ENCODE measurements at places on chromosomes 4 and X.
A peak's percentile ranks its signal among the peaks of the same experiment; 100 is the strongest.

DNA sequence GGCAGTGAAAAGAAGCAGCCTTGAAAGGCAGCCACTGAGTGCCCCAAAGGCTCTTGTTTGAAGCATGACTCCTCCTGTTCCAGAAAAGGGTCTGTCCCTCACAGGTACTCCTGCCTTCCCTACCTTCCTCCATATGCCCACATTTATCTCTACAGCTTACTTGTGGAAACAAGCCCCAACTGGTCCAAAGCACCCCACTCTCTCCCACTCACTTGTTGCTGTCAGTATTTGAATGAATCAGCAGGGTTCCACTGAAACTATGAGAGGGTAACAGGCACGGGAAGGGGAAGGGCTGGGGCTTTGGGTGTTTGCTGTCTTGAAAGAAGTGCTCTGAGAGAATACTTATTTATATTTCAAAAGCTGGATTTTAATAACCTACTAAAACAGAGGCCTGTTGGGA, 34.9 kb downstream of the GPR143 start:
- no peak for DNase-seq

DNA sequence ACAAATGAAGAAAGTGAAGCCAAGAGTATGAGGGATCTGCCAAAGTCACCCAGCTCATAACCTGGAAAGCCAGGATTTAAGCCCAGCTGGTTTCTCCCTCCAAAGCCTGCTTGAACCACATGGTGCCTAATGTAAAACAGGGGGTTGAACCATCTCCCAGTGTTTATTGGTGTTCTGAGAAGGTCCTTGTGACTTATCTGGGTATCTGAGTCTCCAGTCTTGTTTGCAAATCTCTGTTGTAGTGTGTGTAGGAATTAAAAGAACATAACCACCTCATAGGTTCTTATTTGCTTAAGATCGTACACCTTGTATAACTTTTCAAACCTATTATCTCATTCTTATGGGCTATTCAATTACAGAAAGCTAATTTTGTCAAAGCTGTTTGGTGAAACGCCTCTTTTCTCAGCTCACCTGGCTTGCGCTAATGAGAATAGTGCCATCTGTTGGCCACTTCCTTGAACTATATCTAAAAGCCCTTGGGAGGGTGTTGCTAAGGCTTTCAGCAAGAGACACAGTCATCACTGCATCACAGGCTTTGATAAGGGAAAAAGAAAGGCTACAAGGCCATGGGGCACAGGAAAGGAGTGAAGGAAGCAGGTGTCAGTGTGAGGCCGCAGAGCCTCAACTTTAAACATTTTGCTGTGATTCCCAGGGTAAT, 34.0 kb downstream of the ETDB start:
- DNase-seq, result peak; percentile 67

DNA sequence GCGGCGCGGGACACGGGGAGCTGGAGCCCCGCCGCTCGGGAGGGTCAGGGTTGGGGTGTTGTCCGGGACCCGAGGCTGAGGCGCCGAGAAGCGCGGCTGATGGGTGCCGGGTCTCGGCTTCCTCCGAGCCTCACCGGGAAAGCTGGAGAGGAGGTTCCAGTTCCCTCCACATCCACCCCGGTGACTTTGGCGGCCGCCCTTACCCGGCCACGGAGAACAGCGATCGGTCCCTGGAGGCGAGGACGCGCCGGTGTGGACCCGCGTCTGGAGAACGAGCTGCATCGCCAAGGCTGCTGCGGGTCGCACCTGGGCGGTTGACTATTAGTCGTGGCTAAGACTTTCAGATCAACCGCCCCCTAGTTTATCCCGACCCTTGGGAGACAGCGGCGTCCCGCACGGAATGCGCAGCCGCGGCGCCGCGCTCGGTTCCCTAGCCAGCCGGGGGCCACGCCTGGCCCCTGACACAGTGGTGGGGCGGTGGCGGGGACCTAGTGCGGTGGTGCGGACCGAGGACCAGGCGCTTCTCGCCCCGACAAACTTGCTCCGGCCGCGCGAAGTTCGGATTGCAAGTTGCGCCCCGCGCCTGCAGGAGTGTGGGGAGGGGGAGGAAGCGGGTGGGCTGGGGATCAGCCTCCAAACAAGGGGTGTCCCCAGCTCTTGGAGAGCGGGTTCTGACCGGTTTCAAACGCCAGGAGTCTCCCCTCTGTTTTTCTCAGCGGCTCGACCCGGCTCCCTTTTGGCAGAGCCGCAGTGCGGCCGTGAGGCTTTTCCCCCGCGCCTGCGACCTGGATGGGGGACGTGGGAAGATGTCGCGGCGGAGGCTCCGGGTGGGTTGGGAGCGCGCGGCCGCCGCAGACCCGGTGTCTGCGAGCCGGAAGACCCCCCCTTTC, 568 bp downstream of the FHDC1 start:
- DNase-seq, result no peak

- no peak for DNase-seq
Observed at GRCh38 chr4:91830681-91831395, 472.9 kb upstream of the GRID2 start.

DNA sequence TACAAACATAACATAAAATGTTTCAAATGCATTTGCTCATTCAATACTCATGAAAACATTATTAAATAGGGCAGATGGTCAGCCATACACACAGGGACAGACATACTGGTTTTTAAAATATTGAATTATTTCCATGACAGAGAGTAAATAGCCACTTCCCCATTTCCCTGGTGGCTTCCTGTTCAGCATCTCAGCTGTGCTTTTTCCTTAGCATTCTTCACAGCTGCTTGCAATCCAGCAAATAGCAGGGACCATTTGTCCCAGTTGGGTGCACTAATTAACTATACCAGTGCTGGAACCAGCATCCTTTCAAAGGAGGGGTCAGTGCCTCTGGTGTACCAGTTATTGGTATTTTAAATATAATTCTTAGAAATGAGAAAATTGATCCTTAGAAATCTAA, 964.7 kb downstream of the RAB28 start:
- DNase-seq, result no peak

DNA sequence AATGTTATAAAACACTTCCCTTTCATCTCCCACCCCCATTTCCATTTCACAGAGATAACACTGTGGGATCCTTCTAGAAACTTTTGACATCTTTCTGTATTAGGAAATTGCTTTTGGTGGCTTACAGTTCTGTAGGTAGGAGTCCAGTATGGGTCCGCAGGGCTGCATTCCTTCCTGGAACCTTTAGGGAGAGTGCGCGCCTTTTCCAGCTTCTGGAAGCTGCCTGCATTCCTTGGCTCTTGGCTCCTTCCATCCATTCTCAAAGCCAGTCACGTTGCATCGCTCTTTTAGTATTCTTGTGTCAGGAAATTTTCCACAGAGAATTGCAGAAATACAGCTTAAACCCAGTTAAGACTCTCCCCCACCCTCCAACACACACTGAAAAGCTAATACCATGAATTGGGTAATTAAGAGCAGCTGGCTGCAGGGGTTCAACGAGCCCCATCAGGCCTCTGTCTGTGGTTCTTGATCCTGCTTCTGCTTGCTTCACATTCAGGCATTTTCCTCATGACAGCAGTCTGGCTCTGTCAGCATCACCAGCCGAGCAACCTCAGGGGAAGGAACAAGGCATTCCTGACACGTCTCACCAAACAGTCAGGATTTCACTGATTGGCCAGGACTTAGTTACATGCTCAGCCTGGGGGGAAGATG, 48.8 kb downstream of the SEPTIN11 start:
- no peak for DNase-seq

GRCh38 chr4:188409851-188410250, 270.6 kb downstream of the TRIML1 start:
- no peak for DNase-seq

DNA sequence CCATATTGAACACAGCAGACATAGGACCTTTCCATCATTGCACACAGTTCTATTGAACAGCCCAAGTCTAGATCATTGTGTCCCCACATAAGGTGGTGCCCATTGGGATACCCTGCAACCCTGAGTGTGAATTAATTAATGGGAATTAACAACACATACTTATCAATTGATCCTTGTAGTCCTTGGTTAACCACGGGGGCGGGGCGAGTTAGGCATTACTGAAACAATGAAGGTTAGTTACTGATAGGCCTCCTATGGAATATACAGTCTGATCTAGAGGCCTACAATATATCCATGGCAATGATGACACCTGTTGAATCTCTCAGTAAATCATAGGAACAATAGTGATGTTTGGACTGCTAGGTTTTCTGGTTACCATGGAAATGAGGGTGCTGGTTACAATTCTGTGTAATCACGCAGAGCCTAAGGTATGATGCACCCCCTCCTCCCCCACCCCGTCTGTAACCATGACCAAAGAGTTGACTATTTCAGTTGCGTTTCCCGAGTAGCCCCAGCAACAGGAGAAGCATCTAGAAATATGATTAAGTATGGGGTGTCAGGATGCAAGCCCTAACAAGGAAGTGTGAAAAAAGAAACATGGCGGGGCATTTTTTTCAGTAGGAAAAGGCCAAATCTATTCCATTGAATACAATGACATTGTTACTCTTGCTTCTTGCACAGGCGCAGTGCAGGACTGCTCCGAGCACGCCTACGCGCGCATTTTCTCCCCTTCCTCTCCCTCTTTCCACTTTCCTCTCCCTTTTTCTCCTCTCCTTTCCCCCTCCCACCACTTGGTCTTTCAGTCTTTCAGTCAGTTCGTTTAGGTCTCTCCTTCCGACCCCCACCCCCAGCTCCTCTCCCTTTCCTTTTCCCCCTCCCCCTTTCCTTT, 677 bp upstream of the NONO start:
- no peak for DNase-seq

DNA sequence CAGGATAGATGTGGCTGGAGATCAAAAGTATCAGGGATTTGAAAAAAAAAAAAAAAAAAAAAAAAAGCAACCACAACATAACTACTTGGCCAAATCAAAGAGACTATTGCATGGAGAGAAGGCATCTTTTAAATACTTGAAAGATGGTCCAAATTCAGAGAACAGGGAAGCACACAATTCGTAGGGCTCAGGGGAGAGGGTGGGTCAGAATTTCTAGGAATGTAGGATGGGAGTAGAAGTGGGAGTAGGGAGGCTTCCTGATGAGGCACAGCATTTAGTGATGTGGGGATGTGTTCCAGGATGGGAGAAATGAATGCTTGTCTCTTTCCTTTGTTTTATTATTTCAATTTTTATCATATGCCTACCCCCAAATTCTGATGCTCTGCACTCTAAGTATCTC, 36.3 kb downstream of the RTL3 start:
- no peak for DNase-seq

DNA sequence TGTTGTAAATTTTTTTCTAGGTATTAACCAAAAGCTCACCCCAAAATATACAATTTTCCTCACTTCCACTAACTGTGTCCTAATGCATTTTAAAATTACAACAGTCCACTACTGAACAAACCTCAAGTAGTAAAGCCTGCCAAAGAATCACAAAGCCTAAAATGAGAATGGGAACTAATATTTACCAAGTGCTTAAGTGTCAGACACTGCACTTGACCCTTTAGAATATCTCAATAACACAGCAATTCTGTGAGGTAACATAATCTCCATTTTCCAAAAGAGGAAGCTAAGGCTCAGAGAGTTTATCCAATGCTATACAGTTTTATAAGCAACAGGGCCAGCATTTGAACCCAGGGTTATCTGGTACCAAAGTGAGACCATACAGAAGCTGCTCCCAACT, 4.9 kb downstream of the SLC9A7 start:
- DNase-seq, result no peak

GRCh38 chr4:161696944-161697343, 466.9 kb downstream of the FSTL5 start:
- DNase-seq, result no peak

DNA sequence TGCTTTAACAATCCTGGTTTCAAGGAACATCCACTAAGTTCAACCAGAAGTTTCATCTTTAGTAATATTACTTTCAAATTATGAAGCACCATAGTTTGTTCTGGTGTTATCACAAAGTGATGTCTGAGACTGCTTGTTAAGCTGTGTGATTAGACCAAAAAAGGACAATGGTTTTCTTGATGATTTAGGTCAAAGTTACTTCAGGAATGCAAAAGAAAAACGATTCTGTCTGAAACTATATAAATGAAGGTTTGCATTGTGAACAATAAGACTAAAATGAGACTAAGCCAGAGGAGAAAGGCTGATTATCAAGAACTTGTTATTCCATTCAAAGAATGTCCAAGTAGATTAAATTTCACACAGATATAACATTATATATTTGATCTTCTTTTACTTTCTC, 122.4 kb upstream of the ETNPPL start:
- no peak for DNase-seq

DNA sequence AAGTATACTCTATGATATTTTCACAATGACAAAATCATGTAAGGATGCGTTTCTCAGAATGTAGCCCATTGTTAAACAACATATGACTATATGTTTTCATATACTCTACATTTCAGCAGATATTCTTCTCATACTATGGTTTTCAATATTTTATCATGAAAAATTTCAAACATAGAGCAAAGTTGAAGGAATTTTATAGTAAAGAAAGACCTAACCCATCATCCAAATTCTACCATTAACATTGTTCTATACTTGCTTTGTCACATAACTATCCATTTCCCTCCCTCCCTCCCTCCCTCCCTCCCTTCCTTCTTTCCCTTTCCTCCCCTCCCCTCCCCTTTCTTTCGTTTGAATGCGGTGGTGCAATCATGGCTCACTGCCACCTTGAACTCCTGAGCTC, 109.4 kb downstream of the FHIP1A start:
- no peak for DNase-seq

DNA sequence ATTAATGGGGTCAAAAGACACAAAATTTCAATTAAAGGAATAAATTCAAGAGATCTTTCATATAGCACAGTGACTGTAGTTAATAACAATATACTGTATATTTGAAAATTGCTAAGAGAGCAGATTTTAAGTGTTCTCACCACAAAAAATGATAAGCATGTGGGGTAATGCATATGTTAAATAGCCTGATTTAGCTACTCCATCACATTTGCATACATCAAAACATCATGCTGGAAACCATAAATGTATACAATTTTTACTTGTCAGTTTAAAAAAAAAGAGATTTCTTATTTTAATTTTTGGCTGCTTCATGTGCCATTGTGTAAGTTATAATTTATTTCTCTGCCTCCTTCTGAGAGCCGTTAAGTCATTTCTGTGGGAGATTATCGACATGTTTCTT, 65.9 kb downstream of the FAM184B start:
- DNase-seq, result no peak

DNA sequence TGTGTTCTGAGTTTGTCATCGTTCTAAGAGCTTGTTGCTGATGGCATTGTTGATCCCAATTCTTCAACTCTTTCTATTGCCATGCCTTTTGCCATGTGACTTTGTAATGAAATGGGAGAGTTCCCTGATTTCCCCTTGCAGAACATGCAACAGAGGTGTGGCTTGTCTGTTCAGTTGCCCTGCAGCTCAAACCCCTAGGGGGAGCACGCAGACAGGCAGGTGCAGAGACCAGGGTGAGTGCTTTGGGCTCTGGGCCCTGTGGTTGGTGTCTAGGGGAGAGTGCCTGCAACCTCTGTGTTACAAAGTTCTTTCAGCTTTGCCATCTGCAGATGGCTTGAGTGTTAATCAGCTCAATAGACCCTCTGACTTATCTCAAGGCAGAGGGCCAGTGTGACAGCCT, 332.7 kb downstream of the MID1IP1 start:
- DNase-seq, result no peak

GRCh38 chr4:87908336-87908735, 67.2 kb upstream of the SPP1 start:
- no peak for DNase-seq

GRCh38 chrX:122565952-122566351, 618.1 kb upstream of the GRIA3 start:
- DNase-seq, result peak; percentile 7
